NCI-H1092 (cell line): ENCODE measurements at places on chromosomes 5 and 9.

DNA sequence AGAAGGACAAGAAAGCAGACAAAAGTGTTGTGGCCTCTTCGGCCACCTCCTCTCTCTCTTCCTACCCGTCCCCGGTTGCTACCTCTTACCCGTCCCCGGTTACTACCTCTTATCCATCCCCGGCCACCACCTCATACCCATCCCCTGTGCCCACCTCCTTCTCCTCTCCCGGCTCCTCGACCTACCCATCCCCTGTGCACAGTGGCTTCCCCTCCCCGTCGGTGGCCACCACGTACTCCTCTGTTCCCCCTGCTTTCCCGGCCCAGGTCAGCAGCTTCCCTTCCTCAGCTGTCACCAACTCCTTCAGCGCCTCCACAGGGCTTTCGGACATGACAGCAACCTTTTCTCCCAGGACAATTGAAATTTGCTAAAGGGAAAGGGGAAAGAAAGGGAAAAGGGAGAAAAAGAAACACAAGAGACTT, 2.4 kb downstream of the EGR1 start:
- DNase-seq, result no peak

- no peak for DNase-seq
Observed at GRCh38 chr9:132154863-132155567, 6.8 kb upstream of the NTNG2 start.

DNA sequence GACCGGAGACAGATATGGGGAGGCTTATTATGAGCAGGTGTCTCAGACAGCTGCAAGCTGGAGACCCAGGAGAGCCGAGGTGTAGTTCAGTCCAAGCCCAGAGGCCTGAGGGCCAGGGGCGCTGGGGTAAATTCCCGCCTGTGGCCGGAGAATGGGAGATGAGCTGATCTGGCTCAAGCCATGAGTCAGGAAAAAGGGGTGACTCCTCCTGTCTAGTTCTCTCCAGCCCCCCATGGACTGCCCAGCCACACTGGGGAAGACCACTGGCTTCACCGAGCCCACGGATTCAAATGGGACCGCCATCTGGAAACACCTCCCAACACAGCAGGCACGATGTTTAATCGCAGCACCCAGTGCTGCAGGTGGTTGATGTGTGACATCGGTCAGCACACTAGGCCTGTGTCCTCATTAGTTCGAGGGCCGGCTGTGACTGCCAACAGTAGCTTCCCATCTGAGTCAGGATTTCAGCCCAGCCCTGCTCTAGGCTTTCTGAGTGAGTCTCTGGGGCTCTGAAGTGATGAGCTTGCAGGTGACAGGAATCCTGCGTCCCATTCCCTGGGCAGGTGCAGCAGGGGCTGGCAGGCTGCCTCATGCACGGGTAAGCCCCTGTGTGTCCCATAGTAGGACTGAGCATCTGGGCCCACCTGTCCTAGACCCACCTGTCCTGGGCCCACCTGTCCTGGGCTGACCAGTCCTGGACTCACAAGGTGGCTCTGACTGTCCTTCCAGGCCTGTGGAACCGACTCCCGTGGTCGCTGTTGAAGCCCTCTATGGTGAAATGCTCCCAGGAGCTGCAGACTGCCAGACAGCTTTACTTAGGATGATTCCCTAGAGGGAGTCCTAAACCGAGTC, 49.7 kb downstream of the AHRR start:
- DNase-seq, result peak; percentile 11

- no peak for DNase-seq
Observed at GRCh38 chr5:174599992-174600391, 124.4 kb upstream of the MSX2 start.

DNA sequence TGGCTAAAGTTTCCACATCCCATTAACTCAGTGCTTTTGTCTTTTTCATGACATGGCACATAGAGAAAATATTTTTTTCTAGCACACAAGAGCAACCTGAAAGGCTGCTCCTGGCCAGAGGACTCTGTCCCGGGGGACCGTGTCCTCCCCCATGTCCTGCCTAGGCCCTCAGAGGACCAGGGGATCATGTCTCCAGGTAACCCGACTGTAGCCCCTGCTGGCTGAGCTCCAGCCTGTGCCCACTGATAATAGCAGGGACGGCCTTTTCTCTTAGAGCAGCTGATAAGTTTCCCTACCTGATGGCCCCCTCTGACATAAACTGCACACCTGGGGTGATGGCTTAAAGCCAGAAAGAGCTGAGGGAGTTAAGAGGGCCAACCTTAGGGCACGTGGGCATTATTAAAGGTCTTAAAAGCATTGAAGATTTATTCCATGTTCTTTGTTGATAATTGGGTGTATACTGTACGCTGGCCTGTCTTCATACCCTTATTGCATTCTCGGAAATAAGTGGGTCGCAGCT, 5.9 kb downstream of the HDHD3 start:
- DNase-seq, result no peak

DNA sequence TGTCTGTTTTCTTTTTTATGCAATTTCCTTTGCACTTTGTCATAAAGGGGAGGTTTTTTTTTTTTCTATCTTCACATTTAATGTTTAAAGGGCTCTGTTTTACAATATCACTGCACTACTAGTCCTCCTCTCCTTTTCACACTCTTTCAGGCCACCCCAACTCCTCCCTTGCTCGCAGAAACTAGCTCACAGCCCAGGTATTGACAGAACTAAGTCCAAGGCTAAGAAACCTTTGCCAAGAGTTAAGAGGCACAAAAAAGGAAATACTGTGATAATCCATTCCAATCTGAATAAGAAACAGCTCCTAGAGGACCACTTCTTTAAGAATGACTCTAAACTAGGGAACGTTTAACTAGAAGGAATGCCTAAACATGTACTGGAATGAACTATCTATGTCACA, 1.1 kb upstream of the FGF10 start:
- DNase-seq, result no peak

GRCh38 chr5:170503990-170504596, at the start of gene KCNIP1:
TSS of gene KCNIP1 (plus strand) at chr5:170504020.
- DNase-seq, result no peak

GRCh38 chr5:127028822-127029457, 1.4 kb downstream of the MARCHF3 start:
- peak; percentile 13 for DNase-seq

DNA sequence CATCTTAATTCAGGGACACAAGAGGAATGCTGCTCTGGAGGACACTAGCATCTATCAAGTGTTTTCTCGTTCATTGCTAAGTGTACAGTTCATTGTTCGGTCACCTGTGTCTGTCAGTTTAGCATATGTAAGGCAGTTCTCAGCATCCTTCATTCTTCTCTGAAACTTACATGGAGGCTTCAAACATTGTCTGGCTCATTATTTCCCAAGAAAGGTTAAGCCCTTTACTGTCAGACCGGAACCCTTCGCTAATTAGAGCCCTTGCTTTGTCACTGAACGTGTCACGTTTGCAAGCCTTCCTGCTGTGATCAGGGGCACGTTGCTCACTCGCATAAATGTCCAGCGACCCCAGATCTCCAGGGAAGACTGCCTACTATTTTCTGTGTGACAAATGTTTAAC, 62.3 kb upstream of the RIOK2 start:
- no peak for DNase-seq

DNA sequence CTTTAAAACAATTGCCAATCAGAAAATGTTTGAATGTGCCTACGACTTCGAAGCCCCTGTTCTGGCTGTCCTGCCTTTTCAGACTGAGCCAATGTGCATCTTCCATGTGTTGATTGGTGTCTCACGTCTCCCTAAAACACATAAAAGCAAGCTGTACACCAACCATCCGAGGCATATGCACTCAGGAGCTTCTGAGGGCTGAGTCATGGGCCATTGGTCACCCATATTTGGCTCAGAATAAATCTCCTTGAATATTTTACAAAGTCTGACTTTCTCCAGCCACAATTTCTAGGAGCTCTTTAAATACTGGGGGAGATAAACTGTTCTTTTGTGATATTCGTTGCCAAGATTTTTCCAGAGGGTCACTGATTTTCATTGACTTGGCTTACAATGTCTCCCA, 53.9 kb downstream of the C9orf57 start:
- no peak for DNase-seq

GRCh38 chr5:137395011-137395755, 103.9 kb downstream of the SPOCK1 start:
- peak; percentile 10 for DNase-seq

DNA sequence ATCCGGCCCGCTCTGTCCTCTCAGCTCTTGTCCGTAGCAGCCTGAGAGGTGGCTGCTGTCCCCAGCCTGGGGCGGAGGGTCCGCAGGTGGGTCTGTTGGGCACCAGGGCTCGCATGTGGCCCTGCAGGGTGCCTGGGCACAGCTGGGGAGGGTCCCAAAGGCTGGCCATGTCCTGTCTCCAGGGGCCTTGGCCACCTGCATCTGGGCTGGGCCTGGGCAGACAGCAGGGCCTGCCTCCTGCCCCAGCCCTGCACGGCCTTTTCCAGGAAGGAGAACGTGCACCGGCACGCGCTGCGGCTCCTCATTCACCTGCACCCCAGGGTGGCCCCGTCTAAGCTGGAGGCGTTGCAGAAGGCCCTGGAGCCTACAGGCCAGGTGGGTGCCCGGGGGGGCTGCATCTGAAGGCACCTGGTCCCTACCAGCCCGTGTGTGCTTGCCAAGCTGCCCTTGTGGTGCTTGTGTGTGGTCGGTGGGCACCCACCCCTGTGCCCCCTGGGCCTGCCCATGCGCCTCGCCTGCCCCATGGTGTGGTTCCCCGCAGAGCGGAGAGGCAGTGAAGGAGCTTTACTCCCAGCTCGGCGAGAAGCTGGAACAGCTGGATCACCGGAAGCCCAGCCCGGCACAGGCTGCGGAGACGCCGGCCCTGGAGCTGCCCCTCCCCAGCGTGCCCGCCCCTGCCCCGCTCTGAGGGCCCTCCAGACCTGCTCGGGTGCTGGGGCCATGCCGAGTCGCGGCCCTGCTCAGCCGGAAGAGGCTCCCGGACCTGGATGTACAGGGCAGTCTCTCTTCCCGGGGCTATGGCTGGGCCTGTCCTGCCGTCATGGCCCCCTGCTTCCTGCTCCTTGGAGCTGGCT, 5.1 kb upstream of the TOR4A start:
- DNase-seq, result no peak

DNA sequence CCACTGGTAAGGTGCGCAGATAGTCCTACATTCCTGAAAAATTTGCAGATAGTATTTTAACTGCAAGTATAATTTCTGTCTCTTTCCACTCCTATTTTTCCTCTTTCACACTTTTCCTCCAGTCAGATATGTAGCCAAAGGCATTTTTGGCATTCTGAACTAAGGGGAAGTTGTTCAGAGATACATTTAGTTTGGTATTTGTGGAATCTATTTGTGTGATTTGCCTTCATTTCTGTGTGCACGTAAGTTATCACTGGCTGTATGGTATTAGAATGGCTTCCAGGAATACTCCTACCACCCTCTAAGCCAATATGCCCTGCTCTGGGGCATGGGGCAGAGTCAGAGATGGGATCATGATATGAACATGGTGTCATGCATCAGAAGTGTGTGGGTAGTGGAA, 45.8 kb upstream of the GRAMD2B start:
- no peak for DNase-seq

DNA sequence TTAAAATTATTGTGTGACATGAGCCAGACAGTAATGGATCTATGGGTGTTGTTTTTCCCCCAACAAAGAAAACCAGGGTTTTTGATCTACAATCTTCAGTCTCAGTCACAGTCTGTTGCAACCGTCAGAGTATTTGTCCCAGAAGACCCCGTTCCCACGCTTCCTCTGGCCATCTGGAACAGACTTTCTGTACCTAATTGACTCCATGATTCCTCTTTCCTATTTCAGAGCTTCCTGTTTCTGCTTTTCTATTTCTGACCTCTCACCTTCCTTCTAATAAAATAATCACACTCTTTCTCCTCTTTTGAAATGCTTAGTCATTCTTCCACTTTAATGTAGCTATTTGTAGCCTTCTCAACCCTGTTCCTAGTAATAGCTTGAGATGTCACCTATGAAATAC, 1044.8 kb downstream of the DTWD2 start:
- DNase-seq, result no peak

DNA sequence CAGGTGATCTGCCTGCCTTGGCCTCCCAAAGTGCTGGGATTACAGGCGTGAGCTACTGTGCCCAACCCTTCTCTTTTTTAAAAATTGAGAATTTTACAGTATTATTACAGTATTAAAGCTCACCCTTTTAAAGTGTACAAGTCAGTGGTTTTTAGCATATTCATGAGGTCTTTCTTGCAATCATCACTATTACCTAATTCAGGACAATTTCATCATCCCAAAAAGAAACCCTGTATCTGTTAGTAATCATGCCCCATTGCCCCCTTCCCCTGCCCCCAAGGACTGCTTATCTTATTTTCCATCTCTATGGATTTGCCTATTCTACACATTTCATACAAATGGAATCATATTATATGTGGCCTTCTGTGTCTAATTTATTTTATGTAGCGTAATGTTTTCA, 22.6 kb upstream of the MEGF9 start:
- no peak for DNase-seq

- no peak for DNase-seq
Observed at GRCh38 chr5:119470105-119470763, 17.9 kb downstream of the HSD17B4 start.

GRCh38 chr5:75214928-75215327, 21.8 kb downstream of the ANKRD31 start:
- no peak for DNase-seq

DNA sequence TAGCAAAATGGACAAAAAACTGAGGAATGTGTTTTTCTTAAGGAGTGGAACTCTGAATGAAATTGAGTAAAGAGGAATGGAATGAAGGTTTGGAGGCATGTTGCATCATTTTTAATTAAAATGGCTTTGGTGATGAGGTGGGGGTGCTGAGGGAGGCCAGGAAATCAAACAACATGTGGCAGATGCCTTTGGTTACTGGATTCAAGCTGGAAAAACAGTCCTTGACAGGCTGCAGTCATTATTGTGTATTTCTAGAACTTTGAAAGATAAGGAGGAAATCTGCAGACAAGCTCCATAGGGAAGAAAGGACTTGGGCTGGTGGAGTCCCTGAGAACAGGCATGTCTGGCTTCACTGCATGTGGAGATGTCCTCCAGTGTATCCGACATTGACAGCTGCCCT, 203.5 kb upstream of the HAPLN1 start:
- DNase-seq, result no peak

GRCh38 chr5:113050721-113051382, 74.3 kb downstream of the DCP2 start:
- no peak for DNase-seq

DNA sequence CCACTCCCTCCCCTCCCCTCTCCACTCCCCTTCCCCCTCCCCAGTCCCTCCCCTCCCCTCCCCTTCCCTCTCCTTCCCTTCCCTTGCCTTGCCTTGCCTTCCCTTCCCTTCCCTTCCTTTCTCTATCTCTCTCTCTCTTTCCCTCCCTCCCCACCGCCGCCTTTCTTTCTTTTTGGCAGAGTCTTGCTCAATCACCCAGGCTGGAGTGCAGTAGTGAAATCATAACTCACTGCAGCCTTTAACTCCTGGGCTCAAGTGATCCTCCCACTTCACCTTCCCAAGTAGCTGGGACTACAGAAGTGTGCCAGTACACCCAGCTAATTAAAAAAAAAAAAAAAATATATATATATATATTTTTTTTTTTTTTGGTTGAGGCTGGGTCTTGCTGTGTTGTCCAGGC, 45.5 kb downstream of the IL31RA start:
- no peak for DNase-seq

GRCh38 chr9:76618762-76619161, 145.5 kb upstream of the PCA3 start:
- no peak for DNase-seq

- no peak for DNase-seq
Observed at GRCh38 chr5:126858441-126858840, 81.5 kb downstream of the LMNB1 start.
